ENCODE measurements at places on chromosomes 6 and 20.

GRCh38 chr6:36616893-36617521 is 22.8 kb downstream of the SRSF3 start:
- no peak for DNase-seq

DNA sequence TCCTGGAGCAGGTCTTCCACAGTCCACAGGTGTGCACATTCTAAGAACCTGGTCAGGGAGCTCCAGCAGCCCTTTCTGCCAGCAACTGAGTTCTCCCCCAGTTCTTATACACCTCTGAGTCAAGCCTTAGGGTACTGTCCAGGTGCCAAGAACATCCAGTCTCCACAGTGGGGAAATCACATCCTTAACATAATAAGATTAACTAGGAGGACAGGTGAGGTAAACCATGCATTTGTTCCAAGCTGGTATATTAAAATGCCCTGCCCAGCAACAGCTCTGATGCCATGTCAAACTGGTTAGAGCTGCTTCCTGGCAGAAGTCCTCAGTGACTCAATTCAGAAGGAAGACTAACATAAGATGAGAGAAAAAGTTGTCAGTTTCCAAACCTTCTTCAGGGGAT is 303.9 kb upstream of the SGK1 start:
- DNase-seq = no peak

GRCh38 chr6:43239054-43239453 is 4.2 kb upstream of the TTBK1 start:
- DNase-seq = no peak

GRCh38 chr6:29375191-29375590 is at the start of gene OR12D3:
OR12D3 (minus strand) TSS chr6:29375291; CDS start chr6:29375287, 4 bp downstream.
- DNase-seq = no peak

- DNase-seq = no peak
These were observed 33.6 kb downstream of the COMMD7 start for GRCh38 chr20:32709632-32710121.

DNA sequence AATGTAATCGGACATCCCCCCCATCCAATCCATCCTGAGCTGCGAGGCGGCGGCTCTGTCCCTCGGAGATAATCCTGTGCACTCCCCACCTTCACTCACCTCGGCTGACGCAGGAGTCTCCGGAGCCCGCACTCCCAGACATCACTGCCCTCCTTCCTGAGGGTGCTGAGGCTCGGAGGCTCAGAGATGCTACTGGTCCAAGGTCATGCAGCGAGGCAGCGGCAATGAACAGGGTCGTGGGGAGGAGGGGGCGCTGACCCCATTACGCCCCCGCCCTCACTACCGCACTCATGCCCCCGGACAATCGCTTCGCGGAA is 485 bp downstream of the ADISSP start:
- DNase-seq = no peak

DNA sequence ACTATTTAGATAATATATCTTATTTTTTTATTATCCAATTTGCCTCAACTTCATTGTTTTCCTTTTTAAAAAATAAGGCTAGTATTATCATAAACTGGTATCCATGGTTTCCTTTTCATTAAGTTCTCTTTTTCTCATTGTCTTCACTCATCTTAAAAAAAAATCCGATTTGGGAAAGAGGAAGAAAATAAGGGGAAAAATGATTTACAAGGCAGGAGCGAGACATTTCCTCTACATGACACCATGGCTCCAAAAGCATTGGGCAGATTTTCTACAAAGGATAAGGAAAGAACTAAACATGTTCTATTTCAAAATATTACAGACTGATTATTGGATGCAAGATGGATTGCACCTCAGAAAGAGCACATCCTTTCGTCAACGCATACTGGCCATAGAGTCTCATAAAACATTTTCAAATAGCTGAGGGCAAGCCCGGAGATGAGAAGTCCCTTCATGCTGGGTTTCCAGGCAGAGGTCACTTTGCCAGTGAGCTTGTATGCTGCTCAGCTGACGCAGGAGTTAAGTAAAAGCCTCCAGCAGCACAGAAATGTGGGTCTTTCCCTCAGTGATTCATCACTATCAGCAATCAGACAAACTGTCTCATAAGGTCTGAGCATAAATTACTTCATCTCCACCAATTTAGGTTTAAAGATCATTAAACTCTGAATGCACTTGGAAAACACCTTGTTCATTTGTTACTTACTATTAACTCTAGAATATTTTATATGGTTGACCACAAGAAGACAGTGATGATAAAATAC is 129.0 kb upstream of the TNFAIP3 start:
- DNase-seq = no peak

GRCh38 chr6:119137194-119138072 is 59.0 kb upstream of the FAM184A start:
- DNase-seq = no peak

DNA sequence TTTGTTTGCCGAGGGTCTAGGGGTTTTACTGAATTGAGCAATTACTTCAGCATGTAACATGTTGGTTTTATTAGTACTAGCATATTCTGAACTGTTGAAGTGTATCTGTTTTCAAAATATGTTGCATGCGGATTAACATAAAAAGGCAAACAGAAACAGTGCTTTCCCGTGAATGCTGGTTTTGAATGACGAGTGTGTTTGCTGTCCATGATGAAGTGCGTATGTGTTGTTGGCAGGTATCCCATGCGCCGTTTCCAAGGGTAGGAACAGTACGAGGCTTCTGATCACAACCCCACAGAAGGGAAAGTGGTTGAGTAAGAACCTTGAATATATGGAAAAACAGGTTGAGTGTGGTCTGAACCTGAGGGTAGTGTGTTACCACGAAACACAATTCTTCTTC is 232.9 kb downstream of the SAMD5 start:
- no peak for DNase-seq
